Activated gamma-delta T cell treated with anti-CD3 and anti-CD28 coated beads, Interleukin-2, amount 50 U/mL, for 16 hours (primary cell): ENCODE measurements at places on chromosomes 7 and 10.

GRCh38 chr7:149886018-149886415, 12.2 kb downstream of the ATP6V0E2 start:
- no peak for DNase-seq

GRCh38 chr7:26900251-26900650, 35.9 kb upstream of the SKAP2 start:
- DNase-seq, result no peak

- no peak for DNase-seq
Observed at GRCh38 chr7:32102432-32102873, 32.2 kb upstream of the PDE1C start.

DNA sequence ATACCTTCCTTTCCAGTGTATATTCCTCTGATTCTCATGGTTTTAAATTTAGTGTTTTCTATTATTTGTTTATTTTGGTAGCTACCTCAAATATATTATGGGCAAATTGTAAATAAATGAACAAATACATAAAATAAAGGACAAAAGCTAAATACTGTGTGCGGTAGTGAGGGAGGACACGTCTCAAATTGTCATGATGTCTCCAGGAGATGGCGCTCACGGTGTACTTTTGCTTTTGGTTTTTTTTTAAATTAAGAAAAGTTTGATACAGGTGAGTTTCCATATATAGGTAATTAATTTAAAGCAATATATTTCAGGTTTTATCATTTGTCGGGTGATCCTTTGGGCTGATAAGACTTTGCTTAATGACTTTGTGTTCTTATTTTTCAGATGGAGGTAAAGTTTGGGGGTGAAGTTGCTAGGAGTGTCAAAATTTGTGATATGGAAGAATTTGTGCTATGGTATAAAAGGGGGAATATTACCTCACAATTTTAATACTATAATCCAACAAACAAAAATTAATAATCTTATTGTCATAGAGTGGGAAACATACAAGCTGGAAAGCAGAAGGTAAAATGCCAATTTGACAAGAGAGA, 68.4 kb upstream of the TMEM229A start:
- DNase-seq, result no peak

DNA sequence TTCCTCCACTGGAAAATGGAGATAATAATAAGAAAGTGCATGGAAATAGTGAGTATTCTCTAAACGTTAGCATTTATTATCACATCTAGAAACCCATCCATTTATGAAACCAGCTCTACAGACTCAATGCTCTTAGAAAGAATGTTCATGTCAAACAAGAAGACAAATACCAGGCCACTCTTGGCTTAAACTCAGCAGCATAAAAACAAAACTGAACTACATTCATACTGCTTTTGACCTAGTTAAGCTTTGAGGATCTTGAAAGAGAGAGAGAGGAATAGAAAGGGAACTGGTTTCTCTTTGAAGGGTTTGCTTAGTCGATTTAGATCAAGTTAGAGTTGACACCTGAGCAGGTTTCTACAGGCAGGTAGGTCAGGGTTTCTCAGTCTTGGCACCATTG, 332.9 kb upstream of the PRKCQ start:
- DNase-seq, result no peak

- no peak for DNase-seq
Observed at GRCh38 chr7:159048656-159049055, 96.0 kb downstream of the VIPR2 start.

DNA sequence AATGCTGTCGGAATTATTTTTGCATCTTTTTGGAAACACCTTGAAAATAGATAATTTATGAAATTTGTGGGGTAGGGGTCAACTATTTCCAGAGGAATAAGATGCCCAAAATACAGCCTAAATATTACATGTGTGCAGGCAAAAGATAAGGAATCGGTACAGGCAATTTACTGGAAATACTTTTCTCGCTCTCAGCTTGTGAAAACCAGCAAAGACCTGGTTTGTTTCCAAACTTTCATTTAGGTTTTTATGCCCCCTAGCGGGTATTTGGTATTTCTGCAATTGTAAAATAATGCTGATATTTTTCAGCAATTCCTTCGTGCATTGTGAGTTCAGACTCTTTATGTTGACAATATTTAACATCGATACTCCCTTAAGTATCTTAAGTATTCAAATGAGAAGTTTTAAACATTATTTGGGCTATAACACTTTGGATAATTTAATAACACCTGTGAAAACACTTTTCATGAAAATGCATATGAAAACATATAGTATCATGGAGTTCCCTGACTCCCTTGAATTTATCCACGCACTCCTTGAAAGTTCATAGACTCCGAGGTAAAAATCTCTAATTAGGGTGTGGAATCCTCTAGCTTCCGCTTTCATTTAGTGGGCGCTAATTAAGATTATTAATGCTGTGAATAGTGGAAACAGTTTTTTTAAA, 132.4 kb downstream of the TSPAN12 start:
- DNase-seq, result no peak

DNA sequence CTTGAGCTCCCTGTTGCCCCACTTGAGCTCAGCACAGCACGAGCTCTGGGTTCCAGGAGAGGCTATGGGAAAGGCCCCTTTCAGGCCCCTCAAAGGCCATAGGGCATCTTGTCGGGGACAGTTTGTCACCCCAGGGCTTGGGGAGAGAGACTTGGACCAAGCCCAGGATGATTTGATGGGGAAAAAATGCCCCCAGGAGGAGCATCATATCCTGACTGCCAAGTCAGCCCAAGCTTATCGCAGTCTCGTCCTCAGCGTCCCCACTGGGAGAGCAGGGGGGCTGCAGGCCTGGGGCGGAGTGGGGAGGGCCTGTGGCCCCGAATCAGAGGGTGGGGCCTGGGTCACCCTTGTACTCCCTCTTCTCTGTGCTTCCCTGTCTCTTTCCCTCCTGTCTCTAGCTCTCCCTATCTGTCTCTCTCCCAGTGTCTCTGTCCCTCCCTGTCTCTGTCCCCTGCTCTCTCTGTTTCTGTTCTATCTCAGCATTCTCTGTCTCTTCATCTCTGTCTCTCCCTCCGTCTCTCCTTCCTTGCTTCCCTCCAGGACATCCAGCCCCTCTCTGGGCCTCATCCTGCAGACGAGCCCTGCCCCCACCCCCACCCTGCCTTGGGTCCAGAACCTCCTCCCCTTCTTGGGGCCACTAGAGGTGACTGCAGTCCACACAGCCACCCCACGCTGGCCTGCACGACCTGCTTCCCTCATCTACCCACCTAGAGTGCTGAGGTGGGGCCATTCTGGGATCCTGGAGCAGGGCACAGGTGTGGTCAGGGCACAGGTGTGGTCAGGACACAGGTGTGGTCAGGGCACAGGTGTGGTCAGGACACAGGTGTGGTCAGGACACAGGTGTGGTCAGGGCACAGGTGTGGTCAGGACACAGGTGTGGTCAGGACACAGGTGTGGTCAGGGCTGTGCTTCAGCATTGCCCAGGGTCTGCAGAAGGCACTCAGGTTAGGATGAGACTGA, 17.3 kb upstream of the GRIFIN start:
- DNase-seq, result no peak

DNA sequence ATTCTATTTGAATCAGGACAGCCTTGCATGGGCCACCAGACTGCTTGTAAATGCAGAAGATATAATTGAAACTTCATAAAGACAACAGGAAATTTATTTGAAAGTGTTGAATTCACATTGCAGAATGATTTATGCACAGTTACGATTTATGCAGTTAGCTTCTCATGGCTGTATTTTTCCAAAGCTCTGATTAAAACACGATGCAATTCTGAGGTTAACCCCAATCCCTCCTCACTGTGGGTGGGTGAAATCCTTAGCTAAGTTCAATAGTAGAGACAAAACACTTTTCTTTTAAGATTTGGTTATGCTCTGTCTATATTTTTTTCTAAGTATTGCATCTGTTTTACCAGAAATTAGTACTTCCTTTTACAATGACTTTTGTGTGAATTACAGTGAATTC, 728.8 kb upstream of the IGFBP3 start:
- DNase-seq, result no peak

GRCh38 chr10:88786032-88786770, 16.3 kb upstream of the LIPM start:
- no peak for DNase-seq

DNA sequence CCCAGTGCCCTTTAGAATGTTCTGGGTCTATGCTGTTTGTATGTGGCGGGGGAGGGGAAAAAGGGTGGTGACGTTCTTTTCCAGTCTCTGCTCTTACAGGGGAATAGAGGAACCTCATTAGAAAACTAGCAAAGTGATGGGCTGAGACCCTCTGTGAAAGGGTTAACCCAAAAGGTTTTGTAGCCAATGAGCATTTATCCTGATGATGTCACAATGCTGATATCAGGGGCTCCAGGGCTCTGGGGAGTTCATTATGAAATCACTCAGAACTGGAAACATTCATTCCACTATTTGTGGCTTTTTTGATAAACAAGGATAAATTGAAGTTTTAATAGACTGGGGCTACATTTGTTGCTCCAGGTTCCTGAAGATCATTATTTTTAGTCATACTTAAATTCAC, 71.7 kb downstream of the ARID5B start:
- DNase-seq, result no peak

GRCh38 chr7:6271694-6272440, 557 bp downstream of the CYTH3 start:
- DNase-seq, result no peak

- DNase-seq, result peak; percentile 20
Observed at GRCh38 chr7:92835261-92835850, 1.0 kb downstream of the CDK6 start.

DNA sequence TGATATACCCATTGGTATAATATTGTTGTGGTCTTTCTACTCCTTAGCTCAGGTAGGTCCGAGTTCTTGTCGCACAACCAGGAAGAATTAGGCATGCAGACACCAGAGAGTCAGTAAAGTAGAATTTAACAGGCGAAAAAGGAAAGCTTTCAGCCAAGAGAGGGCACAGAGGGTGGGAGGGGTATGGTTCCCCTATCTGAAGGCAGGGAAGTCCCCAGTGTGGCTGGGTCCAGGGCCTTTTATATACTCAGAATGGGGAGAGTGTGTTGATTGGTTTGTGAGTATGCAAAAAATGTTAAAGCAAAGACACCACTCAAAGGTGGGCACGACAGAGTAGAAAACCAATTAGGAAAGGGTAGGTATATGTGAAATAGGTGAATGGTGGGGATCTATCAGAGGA, 53.9 kb downstream of the IMMP2L start:
- no peak for DNase-seq

DNA sequence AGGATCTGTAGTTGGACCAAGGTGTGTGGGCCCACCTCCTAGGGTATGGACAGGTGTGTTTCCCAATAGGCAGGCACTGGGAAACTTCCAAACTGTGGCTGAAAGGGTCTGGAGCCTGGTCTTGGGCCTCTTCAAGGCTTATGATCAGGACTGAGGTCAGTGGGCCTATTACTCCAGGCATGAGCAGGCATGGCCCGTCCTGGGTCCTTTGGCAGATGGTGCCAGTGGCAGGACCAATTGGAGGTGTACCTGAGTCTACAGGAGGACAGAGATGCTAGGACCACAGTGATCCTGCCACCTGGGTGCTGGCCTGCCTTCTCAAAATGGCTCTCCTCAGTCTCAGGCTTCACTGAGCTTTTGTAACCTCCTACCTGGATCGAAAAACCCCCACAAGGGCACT, 95.4 kb downstream of the RAB18 start:
- DNase-seq, result no peak

DNA sequence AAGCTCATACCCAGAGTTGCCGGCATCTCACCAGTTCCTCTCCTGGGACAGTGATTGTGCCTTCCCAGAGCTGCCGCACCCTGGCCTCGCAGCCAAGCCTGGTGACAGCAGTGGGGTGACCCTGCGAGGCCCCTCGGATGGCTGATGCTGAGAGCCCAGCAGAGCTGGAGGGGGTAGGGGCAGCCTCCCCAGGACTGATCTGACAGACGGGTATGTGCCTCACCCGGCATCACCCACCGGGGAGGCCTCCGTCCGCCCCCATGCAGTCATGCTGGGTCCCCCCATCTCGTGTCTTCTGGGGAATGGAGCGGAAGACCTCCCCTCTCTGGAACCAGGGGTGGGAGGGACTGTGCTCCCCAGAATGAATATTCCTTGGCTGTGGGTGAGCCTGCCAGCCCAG, 82.3 kb downstream of the LHPP start:
- DNase-seq, result no peak

DNA sequence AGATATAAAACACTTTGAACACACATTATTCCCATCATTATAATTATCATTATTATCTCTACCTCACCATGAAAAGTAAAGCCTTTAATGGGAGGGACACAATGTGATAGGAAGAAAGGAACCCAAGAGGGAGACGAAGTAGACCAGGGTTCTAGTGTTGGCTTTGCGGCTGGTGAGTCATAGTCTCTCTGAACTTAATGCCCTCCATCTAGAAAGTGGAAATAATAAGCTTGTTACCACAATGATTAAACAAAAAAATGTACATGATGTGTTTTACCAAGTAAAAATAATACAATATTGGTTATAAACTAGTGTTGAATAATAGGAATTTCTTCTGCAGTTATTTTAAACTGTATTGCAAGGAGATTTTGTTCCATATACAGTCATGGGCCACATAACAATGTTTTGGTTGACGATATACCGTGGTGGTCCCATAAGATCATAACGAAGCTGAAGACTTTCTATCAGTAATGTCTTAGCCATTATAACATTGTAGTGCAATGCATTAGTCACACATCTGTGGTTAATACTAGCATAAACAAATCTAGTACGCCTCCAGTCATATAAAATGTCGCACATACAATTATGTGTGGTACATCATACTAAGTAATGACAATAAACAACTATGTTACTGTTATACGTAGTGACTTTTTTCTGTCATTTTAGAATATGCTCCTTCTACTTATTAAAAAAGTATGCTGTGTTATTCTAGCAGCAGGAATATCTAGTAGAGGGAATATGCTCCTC, 450.6 kb upstream of the SORCS1 start:
- no peak for DNase-seq

GRCh38 chr7:107023522-107024151, 20.9 kb upstream of the PRKAR2B start:
- no peak for DNase-seq

DNA sequence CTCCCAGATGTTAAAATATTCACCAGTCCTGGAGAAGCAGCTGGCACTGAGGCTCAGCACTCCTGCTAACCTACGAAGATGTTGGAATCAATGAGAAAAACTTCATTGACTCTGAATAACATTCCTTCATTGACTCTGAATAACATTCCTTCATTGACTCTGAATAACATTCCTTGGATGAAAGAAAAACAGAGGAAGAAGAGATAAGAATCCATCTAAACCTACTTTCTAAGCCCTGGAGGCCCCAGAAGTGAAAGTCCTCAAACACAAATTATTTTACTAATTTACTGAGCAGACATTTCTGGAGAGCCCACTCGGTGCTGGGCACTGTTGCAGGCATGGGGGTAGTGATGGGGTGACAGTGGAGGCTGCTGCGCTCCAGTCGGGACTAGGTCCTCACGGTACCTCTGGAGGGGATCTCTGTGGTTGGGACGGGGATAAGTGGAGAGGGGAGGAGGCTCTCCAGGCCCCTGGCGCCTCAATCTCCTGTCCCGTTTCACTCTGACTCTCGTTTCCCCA, 254.1 kb downstream of the WDR37 start:
- DNase-seq, result no peak

GRCh38 chr10:17216217-17216900, 11.7 kb upstream of the VIM start:
- no peak for DNase-seq

GRCh38 chr10:87775766-87776165, 42.3 kb downstream of the ATAD1 start:
- no peak for DNase-seq

- DNase-seq, result no peak
Observed at GRCh38 chr10:69850440-69850839, 48.7 kb downstream of the COL13A1 start.
